ENCODE measurements at places on chromosomes 16 and 17.

DNA sequence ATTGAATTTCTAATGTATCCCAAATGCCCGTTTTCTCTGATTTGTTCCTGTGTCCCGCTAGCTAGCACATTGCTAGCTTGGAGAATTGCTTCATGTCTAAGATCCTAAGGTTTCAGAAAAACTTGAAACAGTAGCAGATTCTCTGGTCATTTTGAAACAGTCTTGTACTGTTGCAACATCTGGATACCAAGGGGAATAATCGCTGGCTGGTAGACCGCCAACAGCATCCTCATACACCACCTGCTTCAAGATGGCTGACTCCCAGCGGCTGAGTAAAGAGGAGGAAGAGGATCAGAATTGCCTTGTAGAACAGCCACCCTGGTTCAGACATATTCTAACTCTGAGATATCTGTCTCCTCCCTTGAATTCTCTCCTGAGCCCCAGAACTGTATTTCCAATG, 226.7 kb upstream of the ELAC2 start:
- no peak for DNase-seq

GRCh38 chr17:41392278-41392677, 5.1 kb downstream of the KRT31 start:
- DNase-seq: no peak

DNA sequence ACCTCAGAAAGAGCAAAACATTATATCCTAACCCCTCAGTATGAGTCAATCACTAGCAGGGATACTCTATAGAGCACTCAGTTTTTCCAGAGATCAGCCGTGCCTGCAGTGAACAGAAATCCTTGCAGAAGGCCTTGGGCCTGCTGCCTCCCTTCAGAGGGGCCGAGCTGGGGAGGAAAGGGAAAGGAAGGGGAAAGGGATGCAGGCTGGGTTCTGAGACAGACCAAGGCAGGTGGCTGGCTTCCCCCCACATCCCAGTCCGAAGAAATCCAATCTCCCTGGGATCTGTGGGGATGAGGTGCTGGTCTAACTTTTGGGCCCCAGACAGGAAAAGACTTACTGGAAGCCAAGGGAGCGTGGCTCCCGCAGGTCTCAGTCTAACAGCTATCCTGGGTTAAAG, 25.3 kb downstream of the SRL start:
- no peak for DNase-seq

DNA sequence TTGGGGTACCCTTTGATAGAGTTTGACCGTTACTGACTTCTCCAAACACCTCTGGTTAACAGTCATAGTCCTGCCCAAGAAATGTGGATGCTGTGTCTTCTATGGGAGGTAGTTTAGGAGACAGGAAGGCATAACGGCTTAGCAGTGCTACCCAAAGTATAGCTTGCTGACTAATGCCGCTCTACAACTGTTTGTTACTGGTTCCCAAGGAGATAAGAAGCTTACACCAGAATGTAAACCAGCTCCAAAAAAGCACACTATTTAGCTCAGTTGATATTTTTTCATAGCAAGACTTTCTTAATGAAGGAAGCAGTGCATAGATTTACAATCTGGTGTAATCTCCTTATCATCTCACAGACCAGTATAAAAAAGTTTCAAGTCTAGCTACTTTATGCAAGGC, 95.7 kb downstream of the HS3ST3B1 start:
- no peak for DNase-seq

GRCh38 chr16:86520317-86521210, 10.2 kb downstream of the FOXF1 start:
- DNase-seq: no peak

DNA sequence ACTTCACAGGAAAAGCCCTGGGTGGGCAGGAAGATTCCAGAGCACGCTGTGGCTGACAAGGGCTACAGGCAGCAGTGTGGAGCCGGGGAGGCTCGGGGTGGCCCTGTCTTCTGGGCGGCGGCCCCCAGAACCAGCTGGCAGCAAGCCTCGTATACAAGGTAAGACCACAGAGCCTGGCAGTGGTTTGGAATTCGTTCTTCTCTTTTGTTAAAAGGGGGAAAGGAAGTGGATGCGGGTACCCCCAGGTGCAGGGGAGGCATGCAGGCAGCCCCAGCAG, 6.0 kb downstream of the UBALD1 start:
- no peak for DNase-seq

DNA sequence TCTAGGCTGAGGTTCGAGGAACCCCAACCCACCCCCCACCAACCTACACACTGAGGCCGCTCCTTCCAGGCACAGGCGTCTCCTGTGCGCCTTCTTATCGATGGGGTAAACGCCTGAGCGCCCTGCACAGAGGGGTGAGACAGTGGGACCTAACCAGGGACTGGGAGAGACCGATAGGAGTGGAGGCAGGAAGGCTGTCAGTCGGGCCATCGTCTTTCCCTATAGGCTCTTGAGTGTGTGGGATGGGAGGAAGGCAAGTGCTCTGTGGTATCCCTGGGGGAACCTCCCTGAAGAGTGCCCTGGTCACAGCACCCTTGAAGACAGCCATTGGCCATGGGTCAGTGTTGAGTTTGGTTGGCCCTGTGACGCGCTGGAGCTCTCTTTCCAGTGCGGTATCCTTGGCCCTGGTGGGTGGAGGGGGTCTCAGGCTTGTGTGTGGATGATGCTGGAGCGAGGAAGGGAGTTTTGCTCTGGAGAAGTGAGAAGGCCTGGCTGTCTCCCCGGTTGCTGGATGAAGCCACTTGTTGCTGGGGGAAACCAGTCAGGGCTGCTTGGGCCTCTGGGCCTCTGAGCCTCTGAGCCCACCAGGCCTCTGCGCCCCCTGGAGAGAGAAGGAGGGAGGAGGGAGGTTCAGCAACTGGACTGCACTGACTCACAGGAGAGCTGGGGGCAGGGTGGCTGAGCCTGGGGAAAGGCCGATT, 1.7 kb downstream of the GPRC5C start:
- DNase-seq: no peak

GRCh38 chr16:74019612-74020011, 277.0 kb upstream of the PSMD7 start:
- no peak for DNase-seq

DNA sequence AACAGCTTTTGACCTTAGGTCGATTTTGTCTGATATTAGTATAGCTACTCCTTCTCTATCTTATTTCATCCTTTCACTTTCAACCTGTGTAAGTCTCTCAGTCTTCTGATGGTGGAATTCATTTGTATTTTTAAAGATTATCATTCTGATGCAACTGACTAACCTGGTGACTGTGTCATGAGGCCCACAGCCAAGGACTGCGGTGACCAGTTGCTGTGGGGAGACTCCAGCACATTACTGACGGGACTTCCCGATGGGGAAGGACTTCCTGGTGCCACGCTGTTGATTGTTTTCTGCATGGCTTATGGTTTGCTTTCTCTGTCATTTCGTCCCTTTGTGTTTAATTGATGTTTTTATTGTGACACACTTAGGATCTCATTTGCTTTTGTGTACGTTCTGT, 34.2 kb downstream of the RMI2 start:
- no peak for DNase-seq

DNA sequence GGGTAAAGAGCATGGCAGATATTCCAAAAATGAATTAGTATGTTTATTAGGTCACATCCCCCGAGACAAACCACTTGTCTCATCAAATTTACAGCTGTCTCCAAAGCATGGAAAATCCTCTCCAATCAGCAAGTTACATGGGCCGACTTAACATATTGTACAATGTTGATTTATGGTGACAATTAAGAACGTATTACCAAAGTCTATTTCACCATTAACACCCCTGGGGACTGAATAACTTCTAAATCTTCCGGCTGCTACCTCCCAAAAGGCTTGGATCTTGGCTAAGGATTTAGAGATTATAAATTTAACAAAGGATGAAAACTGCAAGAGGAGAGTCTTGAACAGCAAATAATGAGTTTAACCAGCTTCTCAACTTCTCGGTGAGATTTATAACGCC, 311.9 kb downstream of the NPIPA8 start:
- no peak for DNase-seq

DNA sequence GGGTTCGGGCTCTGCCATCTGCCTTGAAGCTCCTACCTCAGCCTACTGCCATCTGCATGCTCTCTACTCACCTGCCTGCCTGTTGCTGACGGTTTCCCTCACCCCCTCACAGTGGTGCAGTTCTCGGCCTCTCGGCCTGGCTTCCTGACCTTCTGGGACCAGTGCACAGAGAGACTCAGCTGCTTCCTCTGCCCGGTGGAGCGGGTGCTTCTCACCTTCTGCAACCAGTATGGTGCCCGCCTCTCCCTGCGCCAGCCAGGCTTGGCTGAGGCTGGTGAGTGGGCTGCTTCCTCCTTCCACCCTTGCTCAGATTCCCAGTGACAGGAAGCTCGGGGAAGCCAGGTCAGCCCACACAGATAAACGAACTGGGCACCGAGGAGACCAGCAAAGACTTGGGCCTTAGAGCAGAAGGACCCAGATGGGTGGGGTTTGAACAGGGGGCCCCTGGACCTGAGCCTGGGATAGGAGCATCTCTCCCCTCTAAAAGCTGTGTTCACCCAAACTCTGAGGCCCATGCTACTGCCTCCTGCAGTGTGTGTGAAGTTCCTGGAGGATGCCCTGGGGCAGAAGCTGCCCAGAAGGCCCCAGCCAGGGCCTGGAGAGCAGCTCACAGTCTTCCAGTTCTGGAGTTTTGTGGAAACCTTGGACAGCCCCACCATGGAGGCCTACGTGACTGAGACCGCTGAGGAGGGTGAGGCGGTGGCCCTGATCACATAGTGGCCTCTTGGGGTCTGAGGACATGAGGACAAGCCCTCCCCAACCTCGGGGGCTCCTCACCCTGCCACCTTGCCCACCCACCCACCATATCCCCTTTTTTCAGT, 16.4 kb downstream of the RIPOR1 start:
- no peak for DNase-seq

GRCh38 chr17:65055280-65055707, 1.2 kb downstream of the GNA13 start:
- DNase-seq: no peak

- DNase-seq: no peak
Observed at GRCh38 chr16:10522966-10523365, 57.4 kb downstream of the EMP2 start.

GRCh38 chr17:7834542-7834956, 532 bp downstream of the KDM6B start:
- no peak for DNase-seq

- DNase-seq: no peak
Observed at GRCh38 chr17:4678448-4679026, 25.4 kb downstream of the PELP1 start.

DNA sequence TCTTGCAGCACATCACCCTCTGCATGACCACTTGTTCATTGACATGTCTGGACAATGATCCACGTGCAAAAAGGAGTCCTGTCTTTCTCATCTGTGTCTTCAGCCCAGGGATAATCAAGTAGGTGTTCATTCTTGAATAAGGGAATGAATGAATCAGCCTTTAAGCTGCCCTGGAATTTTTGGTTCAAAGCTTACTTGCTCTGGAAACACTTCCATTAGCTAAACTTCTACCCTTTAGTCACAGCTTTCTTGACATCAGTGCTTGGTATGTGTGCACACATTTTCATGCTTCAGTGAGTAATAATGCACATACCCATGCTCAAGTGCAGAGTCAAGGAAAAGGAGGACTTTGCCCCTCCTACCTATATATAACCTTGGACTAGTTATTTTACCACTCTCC, 103.0 kb upstream of the CDH13 start:
- no peak for DNase-seq

GRCh38 chr17:38733982-38734973, 4.1 kb downstream of the CISD3 start:
- no peak for DNase-seq

- no peak for DNase-seq
Observed at GRCh38 chr17:7437950-7438614, 1.2 kb upstream of the FGF11 start.

All from NCI-H1436 treated with DMSO at 0.1 percent for 48 hours (cell line).